NK-92 treated with Interleukin-12 subunit alpha and Interleukin-12 subunit beta, amount 100 ng/mL, for 24 hours (cell line): ENCODE measurements at places on chromosomes 4 and X.

DNA sequence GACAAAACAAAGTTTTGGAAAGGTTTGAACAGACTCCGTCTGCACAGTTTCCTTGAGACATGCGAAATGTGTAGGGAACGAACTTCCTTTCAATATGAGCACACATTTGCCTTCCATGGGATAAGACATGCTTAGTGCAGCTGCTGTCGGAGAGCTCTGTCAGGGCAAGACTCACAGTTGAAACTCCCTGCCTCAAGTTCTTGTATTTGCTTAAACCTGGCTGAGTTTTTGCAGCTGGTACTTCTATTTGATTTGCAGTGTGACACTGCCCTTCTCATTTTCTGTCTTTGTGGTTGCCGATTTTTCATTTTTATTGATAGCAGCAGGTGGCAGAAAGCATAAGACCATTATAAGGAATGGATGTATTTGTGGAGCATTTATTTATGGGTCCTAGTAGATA is 18.2 kb upstream of the RHOH start:
- no peak for DNase-seq

DNA sequence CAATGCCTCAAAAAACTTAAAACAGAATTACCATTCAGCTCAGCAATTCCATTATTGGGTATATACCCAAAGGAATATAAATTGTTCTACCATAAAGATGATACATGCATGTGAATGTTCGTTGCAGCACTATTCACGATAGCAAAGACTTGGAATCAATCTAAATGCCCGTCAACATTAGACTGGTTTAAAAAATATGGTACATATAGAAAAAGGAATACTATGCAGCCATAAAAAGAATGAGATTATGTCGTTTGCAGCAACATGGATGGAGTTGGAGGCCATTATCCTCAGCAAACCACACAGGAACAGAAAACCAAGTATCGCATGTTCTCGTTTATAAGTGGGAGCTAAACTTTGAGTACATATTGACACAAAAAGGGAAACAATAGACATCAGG is 10.9 kb upstream of the SYNPO2 start:
- DNase-seq = no peak

GRCh38 chrX:26889574-26889973 is 573.6 kb downstream of the PPP4R3C start:
- DNase-seq = no peak

GRCh38 chr4:174134361-174134760 is 149.1 kb downstream of the FBXO8 start:
- DNase-seq = no peak

- DNase-seq = no peak
These were observed 38.5 kb upstream of the ETDA start for GRCh38 chrX:135213200-135213844.

DNA sequence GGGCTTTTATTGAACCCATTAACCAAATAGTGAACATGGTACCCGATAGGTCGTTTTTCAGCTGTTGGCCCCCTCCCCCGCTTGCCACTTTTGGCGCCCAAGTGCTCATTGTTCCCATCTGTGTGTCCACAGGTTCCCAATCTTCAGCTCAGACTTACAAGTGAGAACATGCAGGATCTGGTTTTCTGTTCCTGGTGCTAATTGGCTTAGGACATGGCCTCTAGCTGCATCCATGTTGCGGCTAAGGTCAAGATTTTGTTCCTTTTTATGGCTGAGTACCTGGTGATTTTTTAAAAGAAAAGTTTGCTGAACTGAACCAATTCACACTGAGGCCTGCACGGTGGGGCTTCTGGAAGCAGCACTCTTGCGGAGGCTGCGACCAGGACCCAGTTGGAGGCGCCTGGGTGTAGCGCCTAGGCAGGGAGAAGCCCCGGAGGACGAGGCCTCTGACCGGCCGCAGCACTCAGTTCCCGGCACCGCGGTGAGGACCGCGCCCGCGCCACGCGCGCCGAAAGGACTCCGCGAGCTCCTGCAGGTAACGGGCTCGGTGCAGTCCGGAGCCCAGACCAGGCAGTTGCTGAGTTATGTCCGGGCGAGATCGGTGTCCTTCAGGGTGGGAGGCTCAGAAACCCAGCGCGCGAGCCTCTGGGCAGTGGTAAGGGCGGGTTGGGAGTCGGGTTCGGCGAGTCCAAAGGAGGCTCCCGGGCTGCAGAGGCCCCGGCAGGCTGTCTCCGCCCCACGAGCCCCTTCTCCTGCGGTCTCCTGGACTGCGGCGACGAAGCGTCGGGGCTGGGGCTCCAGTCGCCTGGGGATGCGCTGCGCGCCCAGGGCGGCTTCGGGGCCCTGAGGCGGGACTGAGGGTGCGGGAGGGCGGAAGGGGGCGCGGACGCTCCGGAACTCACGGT is 15.8 kb upstream of the SLC25A4 start:
- DNase-seq = no peak

DNA sequence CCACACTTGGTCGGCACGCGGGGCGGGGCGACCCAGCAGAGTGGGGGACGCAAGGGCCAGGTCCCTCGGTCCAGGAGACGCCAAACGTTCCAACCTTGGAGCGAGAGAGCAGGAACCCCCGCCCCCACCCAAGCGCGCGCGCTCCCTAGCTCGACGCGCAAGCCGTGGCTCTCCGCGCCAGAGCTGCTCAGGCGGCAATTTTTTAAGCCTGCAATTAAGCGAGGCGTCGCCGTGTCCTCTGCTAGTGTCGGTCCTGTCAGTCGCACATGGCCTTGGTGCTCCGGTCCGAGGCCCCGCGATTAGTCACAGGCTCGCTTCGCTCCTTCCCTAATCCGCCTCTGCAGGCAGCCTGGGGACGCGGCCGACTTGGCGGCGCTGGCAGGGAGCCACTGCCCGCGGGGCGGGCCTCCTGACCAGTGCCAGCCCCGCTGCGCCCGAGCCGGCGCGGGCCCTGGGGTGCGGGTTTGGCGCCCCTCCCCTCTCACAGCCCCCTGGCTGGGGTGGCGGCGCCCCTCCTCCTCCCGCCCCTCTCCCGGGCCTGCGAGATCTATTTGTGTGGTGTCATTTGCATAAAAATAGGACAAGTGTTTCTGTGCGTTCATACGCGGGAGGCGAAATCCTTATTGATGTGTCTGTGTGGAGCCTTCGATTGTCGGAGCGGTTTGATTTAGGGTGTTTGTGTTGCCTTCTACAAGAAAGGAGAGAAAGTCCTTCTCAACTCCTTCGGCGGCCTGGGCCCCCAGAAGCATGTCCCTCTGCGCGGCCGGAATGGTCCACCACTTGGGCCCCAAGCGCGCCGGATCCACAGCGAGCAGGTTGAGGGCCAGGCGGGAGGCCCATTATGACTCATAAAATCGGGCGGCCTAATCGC is 9.8 kb upstream of the BCOR start:
- DNase-seq = no peak

GRCh38 chr4:83128240-83128929 is 13.9 kb upstream of the PLAC8 start:
- DNase-seq = no peak

GRCh38 chr4:23717528-23718248 is 172.2 kb downstream of the PPARGC1A start:
- DNase-seq = no peak

- no peak for DNase-seq
These were observed 364.6 kb upstream of the FAT1 start for GRCh38 chr4:187088070-187088799.

- DNase-seq = no peak
These were observed 135.9 kb upstream of the ARHGEF9 start for GRCh38 chrX:63920875-63921274.

GRCh38 chr4:136850446-136850845 is 681.8 kb downstream of the PCDH18 start:
- DNase-seq = no peak

DNA sequence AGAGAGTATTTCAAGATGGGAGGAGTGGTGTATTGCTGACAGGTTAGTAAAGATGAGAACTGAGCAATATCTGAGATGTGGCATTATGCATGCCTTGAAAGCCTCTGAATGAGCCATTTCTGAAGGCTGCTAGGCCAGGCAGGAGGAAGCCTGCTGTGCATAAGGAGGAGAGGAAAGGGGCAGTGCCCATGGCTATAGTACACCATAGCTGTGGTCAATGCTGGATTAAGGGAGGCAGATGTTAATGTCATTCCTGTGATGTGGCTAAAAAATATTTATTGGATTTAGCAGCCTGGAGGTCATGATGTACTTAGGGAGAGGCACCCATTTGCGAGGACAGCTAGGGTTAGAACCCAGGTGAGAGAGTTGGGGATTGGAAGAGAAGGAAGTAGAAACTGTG is 130.0 kb upstream of the LNX1 start:
- no peak for DNase-seq

GRCh38 chr4:2390784-2391421 is 27.5 kb downstream of the ZFYVE28 start:
- DNase-seq = no peak

- no peak for DNase-seq
These were observed 80.9 kb downstream of the ZNF718 start for GRCh38 chr4:205097-205756.

- no peak for DNase-seq
These were observed 68.5 kb upstream of the MXD4 start for GRCh38 chr4:2330091-2331042.

DNA sequence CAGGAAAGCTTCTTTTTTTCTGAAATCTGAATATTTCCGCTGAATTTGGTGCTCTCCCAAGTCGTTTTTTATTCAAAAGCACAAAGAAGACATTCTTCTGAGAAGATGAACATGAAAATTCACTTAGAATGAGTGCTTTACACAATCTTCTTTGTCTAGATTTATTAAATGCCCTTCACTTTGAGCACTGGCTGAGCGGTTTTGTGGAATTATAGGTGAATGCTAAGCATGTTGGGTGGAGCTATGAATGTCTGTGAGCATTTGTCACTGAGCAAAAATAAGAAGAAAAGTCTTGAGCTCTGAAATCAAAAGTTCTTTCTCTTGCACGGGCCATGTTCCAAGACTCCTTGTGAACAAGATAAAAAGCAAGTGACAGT is 13.1 kb downstream of the GASK1B start:
- DNase-seq = no peak

- peak; percentile 42 for DNase-seq
These were observed 1.1 kb downstream of the ZCCHC18 start for GRCh38 chrX:104113222-104113965.

GRCh38 chr4:94979621-94980020 is 221.9 kb downstream of the BMPR1B start:
- no peak for DNase-seq

DNA sequence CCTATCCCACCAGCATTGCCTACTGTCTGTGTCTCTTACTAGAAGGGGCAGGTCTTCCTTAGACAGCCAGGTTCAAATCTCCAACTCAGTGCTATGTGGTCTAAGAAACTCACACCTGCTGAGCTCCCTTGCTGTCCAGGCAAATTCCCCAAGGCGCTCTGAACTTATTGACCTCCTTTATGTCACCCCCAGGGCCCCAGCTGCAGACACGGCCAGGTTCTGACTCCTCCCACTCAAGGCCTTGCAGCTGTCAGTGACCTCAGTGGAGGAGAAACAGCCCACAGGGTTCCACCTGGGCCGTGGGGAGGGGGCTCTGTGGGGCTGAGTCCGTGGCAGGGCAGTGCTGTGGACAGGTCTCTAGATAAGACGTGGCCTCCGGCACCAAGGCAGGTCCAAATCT is 42.1 kb upstream of the PSAPL1 start:
- no peak for DNase-seq

- DNase-seq = no peak
These were observed 14.8 kb downstream of the SUV39H1 start for GRCh38 chrX:48711162-48711928.
